Gastroesophageal sphincter (tissue), 4 donors: ENCODE measurements at places on chromosomes 7 and 10. TPM values are rescaled to one million over a fixed set of nuclear protein-coding genes. Genes with fewer than 3 reads are reported as not detected.

NEUROD6 gene
- total RNA-seq: not detected

DNA sequence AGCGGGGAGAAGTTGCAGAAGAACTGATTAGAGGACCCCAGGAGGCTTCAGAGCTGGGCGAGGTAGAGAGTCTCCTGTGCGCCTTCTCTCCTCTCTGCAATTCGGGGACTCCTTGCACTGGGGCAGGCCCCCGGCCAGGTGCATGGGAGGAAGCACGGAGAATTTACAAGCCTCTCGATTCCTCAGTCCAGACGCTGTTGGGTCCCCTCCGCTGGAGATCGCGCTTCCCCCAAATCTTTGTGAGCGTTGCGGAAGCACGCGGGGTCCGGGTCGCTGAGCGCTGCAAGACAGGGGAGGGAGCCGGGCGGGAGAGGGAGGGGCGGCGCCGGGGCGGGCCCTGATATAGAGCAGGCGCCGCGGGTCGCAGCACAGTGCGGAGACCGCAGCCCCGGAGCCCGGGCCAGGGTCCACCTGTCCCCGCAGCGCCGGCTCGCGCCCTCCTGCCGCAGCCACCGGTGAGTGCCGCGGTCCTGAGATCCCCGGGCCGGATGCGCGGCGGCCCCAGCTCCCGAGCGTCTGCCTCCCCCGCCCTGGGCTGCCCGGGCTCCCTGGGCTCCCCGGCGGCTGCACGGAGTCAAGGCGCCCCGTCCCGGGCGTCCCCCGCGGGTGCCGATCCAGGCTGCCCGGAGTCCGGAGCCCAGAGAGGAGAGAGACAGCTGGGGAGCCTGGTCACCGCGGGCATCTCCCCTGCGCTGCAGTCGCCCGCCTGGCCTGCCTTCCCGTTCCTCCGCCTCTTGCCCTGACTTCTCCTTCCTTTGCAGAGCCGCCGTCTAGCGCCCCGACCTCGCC, at the start of gene PLAU:
TSS of gene PLAU (plus strand) at position 369 of the 789 bp plus-strand sequence. CDS start 424 bp downstream, outside the sequence.
- ATAC-seq: peak; percentile 22

- ATAC-seq: peak; percentile 85
Measured at GRCh38 chr10:28734938-28735759, 57.8 kb downstream of the BAMBI start.

DNA sequence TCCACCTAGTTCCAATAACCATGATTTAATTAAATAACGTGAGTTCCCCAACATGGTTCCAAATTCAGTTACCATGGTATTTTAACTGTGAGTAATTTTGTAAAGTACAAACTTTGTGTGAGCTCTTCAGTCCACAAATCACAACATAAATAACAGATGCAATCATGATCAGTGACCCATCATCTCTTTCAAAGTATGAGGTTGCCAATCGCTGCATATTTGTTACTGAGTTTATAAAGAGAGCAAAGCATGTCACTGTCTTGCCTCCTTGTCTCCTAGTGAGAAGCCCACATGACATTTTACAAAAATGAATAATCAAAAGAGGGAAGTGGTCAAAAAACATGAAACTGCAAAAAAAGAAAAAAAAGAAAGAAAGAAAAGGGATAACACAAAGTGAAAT, 69.1 kb upstream of the PDSS1 start:
- ATAC-seq: no peak

DNA sequence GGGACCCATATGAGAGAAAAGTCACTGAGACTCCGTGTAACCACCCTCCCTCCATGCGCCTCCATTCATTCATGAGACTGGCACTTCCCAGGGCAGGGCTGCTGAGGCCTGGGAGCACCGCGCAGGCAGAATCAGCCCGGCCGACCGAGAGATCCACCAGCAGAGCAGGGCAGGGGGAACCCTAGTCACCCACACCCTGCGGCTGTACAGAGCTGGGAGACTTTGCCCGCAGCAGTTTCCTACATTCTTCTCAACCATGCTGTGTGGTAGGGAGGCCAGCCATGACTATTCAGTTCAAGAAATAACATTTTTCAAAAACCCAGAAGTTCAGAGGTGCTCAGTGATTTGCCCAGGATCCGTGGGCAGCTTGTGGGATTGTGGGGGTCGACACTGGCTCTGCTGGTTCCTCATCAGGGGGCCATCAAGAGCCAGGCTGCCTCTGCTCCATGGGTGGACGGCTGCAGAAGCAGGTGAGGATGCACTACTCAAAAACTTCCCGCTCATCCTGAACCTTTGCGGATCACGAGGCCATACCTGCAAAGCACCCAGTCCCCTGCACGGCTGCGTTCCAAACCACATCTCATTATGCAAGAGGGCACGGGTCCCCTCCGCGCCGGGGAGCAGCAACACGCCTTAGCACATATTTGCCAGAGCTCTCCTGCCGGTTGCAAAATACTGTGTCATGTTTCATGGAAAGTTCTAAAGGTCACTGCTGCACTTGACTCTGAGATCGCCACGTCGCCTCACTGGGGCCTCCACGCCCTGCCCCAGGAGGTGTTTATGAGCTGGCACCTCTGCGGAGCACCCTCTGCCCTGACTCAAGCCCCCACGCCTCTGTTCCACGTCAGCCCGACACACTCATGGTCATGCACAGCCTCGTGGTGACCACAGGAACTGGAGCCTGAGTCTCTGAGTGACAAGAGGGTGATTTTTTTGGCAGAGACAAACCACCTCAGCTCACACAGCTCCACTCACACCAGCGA, 132.0 kb downstream of the PRKAG2 start:
- no peak for ATAC-seq

DNA sequence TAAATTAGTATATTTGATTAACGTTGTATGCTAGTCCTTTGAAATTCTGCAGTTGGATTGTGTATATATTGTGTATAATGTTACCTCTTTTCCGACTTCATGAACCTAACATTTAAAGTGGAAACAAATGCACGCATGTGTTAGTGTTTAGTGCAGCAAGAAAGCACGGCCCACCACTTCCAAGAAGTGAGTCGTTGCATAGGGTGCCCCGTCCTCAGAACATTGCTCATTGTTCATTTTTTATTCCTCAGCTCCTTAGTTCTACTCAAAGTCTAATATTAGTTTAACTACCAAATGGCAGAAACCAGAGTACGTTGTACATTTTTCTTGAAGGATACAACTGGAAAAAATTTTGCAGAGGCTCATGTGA, 407.6 kb downstream of the AUTS2 start:
- ATAC-seq: no peak

DNA sequence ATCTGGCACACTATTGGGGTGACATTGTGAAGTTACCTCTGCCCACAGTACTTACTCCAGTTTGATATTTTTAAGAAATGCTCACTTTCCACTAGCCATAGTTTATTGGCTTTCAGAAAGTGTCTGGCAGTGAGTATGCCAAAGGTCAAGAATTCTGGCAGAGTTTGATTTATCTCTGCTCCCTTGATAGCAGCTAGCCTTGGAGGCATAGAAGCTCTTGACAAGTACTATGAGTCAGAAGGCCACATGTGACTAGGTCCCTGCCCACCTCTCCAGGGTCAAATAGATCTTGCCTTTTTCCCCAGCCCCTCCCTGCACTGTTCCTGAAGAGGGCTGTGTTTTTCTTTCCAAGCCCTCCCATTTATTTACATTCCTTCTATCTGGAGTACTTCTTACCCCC, 202.2 kb downstream of the AUTS2 start:
- no peak for ATAC-seq

DNA sequence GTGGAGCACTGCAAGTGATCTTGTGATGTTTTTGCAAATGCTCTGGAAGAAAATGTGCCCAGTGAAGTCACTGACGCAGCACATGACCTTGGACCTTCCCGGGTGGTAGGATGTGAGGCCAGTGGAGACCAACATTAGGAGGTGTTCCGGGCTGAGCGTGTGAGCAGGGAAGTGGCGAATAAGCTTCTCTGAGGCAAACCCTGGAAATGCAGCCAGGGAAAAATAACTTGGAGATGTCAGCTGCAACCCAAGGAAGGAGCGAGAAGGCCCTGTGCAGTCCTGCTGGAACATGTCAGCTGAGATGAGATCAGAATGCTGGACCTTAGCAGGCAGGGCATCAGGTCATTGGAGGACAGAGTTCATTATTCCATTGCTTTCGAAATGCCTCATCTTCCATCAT, 18.6 kb upstream of the SDK1 start:
- ATAC-seq: peak; percentile 84

DNA sequence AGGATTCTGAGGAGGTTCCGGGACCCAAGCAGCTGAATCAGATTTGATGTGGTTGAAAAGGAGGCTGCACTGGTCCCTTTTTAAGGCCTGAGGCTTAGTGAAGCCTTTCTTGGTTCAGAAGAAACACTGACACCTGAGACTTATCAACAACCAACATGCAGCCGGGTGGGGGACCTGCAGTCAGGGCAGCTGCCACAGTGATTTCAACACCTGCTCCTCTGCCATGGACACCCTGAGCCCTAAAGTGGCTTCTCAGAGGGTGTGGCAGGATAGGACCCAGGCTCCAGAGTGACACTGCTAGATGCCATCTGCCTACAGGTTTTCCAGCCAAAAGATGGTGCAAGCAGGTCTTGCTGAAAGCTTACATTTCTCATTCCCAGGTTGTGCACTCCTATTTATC, 99.3 kb downstream of the COL13A1 start:
- ATAC-seq: no peak
